ENCODE measurements at places on chromosomes 6 and 20.
A peak's percentile ranks its signal among the peaks of the same experiment; 100 is the strongest.

GRCh38 chr6:111669326-111669725, 63.6 kb upstream of the TRAF3IP2 start:
- no peak for DNase-seq

GRCh38 chr6:168515376-168515775, 74.4 kb downstream of the SMOC2 start:
- DNase-seq, result no peak

DNA sequence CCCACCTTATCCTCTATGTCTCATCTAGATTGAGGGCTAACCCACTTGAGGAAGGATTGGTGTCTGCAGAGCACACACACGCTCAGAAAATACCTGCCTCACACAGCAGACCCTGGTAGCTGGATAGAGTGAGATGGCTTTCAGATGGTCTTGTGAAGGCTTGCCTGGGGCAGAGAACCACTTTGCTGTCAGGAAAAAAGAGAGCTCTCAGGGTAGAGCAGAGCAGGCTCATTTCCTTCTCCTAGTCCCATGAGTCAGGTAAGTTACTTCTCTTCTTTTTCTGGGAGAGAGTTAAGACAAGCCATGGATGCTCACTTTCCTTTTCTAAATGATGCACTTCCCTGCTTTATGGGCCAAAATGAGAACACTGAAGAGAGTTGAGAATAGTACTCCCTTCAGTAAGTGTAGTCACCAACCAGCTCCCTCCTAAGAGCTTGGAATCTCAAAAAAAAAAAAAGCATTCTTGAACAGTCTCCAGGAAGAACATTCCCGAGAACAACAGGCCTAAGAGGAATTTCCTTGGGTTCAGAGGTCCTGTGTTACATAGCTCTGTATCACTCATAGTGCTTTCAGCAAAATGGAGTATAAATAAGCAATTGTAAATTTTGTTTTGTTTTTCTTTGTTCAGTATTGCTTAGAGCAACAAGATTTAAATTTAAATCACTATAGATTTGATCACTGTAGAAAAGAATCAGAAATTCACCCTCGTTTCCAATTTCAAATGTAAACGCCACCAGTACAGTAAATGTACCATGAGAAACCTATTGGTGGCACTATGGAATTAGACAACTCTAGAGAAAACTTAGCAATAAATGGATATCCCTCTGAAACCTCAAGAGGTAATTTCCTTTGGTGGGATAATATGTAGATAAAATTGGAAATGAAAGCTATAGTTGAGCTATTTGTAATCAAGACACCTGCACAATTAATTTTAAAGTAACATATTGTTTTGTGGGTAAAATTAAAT, 530.3 kb downstream of the RFPL4B start:
- no peak for DNase-seq

DNA sequence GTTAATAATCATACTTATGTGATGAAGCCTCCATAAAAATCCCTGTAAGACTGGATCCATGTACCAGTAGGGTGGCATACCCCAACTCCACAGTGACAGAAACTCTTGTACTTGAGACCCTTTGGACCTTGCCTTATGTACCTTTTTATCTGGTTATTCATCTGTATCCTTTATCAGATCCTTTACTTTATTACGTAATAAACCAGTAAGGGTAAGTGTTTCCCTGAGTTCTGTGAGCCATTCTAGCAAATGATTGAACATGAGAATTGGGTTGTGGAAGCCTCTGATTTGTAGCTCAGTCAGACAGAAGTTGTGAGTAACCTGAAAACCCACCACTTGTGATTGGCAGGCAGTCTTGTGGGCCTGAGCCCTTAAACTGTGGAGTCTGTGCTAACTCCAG, 229.7 kb downstream of the FOXA2 start:
- DNase-seq, result no peak

GRCh38 chr6:2971420-2972218, at the start of gene SERPINB6:
Gene SERPINB6, minus strand, starts transcription at chr6:2971567. Its CDS starts 12,235 bp downstream, at chr6:2959332.
- peak; percentile 43 for DNase-seq

DNA sequence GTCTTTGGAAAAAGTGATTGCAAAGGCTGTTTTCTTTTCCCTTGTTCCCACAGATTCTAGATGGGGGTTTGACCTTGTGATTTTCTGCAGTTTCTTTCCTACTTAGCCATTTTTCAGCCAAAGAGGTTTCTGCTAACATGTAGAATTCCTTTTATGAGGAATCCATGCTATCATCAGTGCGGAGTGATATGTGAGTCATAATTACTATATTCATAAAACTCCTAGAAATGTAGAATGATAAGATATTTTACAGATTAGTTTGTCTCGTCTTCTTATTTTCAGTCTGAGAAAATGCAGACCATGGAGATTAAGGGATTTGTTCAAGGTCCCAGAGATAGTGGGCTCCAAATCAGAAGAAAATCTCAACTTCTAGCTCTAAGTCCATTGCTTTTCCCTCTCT, 98.6 kb downstream of the KCNQ5 start:
- no peak for DNase-seq

DNA sequence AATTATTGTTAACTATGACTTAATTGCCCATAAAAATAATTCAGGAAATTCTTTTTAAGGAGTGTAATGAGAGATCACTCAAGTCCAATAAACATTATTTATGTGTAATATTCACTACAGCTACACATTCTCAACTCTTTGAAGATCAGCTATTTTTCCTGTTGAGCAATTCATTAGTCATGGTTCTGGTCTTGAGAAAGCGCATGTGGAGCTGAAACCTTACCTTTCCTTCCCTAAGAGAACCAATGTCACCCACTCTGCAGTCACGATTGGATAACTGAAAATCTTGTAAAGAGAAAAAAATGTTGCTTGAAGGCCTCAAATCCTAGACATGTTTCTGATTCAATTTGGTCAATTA, 736.9 kb upstream of the MARCKS start:
- DNase-seq, result no peak

- DNase-seq, result no peak
Observed at GRCh38 chr20:6665621-6666355, 101.7 kb upstream of the BMP2 start.

DNA sequence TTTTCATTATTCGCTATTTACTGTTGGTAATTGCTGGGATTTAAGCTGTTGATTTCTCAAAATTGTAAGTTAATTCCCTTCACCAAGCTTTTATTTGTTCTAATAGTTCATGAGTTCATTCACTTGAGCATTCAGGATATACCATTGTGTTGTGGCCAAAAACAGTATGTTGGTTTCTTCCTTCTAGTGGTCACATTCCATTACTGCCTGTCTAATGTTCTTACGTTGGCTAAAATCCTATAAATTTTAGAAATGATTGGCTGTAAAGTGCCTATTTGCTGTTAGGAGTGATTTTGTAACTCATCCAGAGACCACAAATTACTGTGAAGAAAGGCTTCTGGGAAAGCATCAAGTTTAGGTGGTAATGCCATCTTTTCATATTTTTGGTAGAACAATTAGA, 76.3 kb downstream of the FARS2 start:
- no peak for DNase-seq

- DNase-seq, result no peak
Observed at GRCh38 chr20:9699181-9699580, 139.7 kb downstream of the PAK5 start.

GRCh38 chr6:150252714-150253444, 110.0 kb downstream of the PPP1R14C start:
- DNase-seq, result no peak

DNA sequence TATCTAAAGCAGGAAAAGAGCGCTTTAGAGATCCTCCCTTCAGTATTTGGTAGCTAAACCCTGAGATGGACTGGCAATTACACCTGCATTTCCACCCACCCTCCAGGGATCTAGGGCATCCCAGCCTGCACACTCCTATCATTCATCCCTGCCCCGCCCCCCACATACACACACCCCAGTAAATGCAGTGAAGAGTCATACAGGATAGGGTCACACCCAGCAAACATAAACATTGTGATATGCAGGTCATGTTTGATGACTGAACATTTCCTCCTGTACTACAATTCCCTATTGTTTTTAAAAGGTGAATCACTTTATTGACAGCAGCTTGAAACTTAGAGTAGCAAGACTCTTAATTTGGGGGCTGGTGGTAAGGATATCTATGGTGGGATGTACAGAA, 112.9 kb downstream of the FOXO3 start:
- no peak for DNase-seq

DNA sequence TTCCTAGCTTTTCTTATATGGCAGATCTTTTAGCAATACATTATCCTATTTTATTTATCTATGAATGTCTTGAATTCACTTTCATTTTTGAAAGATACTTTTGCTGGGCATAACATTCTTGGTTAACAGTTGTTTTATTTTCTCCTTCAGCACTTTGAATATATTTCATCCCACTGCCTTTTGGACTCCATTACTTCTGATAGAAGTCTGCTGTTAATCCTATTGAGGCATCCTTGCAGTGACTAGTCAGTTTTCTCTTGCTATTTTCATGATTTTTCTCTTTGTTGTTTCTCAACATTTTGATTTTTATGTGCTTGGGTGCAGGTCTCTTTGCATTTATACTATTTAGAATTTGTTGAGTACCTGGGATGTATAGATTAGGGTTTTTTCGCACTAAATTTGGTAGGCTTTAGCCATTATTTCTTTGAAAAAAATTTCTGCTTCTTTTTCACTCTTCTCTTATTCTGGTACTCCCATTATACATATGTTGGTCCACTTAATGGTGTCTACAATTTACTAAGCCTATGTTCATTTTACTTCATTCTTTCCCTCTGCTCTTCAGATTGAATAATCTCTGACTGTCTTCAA, 53.2 kb downstream of the PHACTR3 start:
- DNase-seq, result no peak

DNA sequence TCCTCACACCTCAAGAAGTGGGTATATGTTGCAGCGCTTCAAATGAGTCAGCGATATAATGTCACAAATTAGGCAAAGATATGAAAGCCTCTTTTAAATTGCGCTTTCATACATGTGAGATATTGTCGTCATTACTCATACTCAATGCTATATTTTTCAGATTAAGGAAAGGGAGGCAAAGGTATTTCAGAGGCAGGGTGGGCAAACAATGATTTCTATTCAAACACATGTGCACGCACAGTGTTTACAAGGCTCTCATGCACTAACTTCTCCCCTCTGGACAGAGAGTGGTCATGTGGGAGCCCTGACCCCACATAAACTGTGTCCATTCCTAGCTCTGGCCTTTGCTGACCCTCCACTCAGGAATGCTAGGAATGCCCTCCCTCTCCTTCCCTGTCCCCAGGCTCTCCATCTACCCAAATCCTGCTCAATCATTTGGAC, 112.1 kb upstream of the TMEM170B start:
- DNase-seq, result no peak

- peak; percentile 85 for DNase-seq
Observed at GRCh38 chr20:62861726-62862336, at the start of gene TCFL5. Gene TCFL5, minus strand, starts transcription at chr20:62861822. Its CDS starts 152 bp downstream, at chr20:62861670.

DNA sequence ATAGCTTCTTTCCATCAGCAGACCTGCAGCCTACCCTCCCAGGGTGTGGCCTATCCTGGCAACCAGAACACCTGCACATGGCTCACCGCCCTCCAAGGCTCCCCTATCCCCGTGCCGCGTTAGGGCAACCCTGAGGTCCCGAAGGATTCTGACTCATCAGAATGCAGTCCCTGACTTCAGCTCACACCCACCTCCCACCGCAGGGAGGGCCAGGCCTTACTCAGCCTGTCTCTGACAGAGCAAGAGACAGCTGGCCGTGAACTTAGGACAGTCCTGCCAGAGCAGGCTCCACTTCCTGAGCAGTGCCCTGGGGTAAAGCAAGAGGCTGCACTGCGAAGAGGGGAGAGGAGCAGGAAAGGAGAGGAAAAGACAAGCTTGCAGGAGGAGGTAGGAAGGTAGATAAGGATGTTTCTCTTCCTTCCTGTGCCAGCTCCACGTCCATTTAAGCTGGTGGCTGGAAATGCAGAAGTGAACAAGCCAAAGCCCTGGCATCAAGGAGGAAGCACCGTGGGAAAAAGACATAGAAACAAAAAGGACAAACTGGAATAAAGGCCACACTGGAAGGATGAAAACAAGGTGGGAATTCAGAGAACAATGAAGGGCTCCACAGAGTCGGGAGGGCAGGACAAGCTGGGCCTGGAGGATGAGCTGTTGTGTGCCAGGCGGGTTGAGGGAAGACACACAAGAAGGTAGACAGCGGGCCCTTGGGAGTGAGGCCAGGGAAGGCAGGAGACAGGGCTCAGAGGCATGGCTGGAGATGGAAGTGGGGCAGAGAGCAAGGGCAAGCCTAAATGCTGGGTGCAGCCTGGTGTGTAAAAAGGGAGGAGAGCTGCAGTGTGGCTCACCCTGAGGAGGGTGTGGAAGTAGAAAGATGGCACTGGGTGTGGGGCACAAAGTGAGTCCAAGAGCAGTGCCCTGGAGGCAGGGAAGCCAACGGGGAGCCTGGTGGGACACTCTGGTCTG, 102.7 kb downstream of the SLC23A2 start:
- DNase-seq, result no peak

- DNase-seq, result no peak
Observed at GRCh38 chr6:115735610-115736009, 325.1 kb downstream of the FRK start.

DNA sequence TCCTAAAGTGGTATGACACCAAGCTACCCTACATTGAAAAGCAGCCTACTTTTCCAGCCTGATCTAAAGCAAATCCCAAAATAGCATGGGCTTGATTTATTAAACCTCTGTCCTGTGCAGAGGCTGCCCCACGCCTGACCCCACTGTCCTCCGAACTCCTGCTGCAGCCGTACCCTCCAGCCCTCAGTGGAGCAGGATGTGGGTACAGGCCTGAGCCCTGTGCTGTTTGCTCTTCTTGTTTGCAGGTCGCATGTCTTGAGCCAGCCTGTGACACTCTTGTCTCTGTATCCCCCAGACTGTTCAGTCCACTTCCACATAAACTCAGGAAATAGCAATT, 61.2 kb downstream of the RPP40 start:
- DNase-seq, result no peak

DNA sequence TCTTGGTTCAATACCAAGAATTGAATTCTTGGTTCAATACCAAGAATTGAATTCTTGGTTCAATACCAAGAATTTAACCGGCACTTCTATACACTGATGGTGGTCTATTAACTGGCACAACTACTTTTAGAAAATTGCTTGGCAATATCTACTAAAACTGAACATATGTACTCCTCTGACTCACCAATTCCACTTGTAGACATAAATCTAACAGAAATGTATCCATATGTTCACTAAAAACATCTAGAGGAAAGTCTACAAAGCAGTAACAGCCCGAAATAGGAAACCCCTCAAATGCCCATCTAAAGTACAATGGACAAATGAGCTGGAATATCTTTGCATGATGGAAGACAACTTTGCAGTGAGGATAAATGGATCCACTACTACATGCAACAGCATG, 71.9 kb downstream of the KIF16B start:
- DNase-seq, result no peak

GRCh38 chr20:41507851-41508250, 110.3 kb downstream of the CHD6 start:
- no peak for DNase-seq

GRCh38 chr6:163748886-163749285, 334.4 kb downstream of the QKI start:
- no peak for DNase-seq

GRCh38 chr6:9233686-9234085, 798.3 kb upstream of the SLC35B3 start:
- no peak for DNase-seq
